Fibroblast of skin of right quadriceps (primary cell): ENCODE measurements at places on chromosomes 3 and 15.
A peak's percentile ranks its signal among the peaks of the same experiment; 100 is the strongest.

DNA sequence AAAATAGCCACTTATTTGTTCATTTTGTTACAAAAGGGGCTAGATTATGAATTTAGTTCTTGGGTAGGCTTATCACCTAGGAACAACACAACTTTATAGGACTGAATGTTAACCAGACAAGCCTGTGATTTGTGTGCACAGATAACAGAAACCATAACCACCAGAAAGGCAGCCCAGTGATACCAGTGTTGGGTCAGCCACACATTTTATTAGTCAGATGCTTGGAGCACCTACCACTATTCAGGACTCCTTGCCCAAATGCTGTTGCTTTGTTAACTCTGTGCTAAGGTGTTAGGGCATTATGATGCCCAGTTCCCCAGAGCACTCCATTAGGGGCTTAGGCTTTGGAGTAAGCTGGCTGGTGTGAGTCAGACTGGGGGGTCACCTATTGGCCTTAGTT is 22.5 kb downstream of the PLCL2 start:
- no peak for DNase-seq

DNA sequence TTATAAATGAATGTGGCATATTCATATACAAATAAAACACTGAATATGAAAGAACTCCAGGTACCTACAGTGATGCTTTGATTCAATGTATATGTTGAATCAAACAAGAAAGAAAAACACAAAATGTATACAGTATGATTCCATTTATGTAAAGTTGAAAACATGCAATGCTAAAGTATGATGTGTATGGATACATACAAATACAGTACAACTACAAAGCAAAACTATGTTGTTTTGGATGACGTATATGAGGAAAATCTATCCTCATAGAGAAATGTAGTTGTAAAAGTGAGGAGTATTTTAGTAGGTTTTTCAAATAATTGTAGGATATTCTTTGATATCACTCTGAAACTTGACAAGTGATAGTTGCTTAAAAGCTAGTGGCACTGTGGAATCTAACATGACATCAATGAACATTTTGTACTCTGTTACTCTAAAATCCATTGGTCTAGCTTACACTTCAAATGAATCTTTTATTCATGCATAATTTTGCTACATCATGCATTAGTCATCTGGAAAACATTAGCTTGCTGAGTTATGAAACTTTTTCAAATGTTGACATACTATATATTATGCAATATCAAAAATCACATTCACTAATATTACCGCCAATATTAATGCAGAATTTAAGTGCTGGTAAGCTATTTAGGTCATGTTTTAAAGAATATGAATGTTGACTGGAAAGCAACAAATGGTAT is 278.1 kb upstream of the CHRNA7 start:
- DNase-seq = peak; percentile 4

GRCh38 chr15:67403428-67404154 is 117.3 kb upstream of the C15orf61 start:
- DNase-seq = no peak

GRCh38 chr15:70240820-70241430 is 143.2 kb upstream of the TLE3 start:
- DNase-seq = no peak

GRCh38 chr15:68582864-68583263 is 4.1 kb downstream of the CORO2B start:
- no peak for DNase-seq

GRCh38 chr15:68205954-68206539 is 915 bp upstream of the CALML4 start:
- DNase-seq = no peak

DNA sequence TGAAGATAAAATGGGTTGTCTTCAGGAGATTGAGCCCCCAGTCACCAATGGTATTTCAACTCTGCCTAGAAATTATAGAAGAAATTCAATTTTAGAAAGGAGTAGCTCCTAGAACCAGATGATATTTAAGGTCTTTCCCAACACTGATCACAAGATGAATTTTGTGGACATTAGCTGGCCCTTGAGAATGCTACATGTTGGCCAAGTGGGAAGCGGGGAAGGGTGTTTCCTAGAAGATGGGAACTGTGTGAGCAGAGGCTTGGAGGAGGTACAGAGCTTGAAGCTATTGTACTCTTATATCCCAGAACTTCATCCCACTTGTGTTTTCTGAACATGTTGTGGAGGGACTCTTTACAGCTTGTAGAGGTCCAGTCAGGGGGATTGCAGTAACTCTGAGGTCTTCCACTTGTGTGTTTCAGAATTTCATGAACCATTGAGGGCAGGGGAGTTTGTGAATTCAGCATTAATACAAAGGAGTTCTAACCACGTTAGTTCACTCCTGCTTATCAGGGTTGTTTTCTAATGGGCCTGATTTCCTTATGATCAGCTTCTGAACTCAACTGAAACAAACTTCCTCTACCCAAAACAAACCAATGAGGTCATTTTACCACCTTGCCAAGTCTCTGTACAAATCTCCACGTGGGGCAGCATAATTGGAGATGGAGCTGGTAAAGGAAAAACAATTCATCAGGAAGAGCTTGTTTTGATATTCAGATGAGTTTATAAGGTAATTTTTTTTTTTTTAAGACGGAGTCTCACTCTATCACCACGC is 152.6 kb upstream of the TPM1 start:
- no peak for DNase-seq

GRCh38 chr3:147661916-147662315 is 252.8 kb downstream of the ZIC1 start:
- no peak for DNase-seq

- no peak for DNase-seq
Measured at GRCh38 chr15:86515625-86516024, 436.0 kb downstream of the AGBL1 start.

GRCh38 chr3:104961851-104962250 is 404.9 kb upstream of the ALCAM start:
- DNase-seq = peak; percentile 16

GRCh38 chr3:143412084-143412483 is 292.5 kb downstream of the CHST2 start:
- DNase-seq = no peak

- peak; percentile 4 for DNase-seq
Measured at GRCh38 chr3:101646726-101647125, 30.2 kb downstream of the ZBTB11 start.

- no peak for DNase-seq
Measured at GRCh38 chr15:93708724-93709445, 522.5 kb upstream of the MCTP2 start.

- no peak for DNase-seq
Measured at GRCh38 chr3:138376663-138377062, 28.3 kb downstream of the MRAS start.

- DNase-seq = no peak
Measured at GRCh38 chr3:167396075-167396474, 16.0 kb upstream of the ZBBX start.

DNA sequence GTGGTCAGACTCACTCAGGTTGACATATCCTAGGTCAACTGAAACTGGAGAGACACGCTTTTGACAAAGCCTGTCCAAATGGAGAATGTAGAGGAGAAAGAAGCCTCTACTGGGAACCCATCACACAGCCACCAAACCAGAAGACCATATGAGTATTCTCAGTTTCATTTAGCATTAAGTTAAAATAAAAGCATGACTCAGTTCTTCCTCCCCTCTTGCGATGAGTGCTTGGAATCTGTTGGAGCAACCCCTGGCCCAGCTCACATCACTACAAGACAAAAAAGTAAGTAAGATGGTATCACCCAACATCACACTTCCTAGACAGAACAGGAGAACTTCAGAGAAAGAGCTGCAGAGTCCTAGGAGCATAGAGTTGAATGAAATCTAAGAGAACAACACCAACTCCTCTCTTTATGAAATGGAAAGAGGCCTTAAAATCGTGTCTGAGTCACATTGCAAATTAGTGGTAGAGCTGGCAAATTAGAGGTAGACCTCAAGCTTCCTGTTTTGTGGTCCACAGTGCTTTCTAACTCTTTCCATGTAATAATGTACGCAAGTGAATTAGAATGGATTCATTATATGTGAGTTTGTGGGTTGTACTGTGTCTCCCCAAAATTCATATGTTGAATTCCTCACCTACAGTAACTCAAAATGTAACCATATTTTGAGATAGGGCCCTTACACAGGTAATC is 51.2 kb downstream of the FGF12 start:
- DNase-seq = no peak

DNA sequence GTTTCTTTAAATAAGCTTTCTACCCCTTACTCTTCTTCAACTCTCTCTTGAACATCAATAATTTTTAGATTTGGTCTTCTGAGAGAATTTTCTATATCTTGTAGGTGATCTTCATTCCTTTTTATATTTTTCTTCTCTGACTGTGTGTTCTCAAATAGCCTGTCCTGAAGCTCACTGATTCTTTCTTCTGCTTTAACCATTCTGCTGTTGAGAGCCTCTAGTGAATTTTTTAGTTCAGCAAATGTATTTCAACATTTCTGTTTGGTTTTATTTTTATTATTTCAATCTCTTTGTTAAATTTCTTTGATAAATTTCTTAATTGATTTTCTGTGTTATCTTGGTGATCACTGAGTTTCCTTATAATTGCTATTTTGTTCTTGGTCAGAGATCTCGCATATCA is 19.6 kb downstream of the IQCH start:
- DNase-seq = no peak

DNA sequence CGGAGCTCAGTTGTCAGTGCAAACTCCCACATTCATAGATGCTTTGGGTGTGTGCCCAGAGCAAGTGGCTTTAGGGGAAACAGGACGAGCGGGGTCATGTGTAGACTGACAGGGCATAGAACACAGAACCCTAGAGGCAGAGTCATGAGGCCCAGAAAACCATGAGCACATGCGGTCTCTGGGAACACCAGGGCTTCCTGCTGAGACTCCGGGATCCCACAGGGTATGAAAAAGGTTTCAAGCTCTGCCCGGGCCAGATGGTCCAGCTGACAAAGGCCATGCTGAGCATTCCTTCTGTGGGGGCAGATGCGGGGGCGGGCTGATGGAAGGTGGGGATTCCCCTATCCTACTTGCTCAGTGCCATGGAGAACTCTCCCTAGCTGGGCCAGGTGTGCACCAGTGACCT is 44.8 kb downstream of the ROPN1B start:
- no peak for DNase-seq

DNA sequence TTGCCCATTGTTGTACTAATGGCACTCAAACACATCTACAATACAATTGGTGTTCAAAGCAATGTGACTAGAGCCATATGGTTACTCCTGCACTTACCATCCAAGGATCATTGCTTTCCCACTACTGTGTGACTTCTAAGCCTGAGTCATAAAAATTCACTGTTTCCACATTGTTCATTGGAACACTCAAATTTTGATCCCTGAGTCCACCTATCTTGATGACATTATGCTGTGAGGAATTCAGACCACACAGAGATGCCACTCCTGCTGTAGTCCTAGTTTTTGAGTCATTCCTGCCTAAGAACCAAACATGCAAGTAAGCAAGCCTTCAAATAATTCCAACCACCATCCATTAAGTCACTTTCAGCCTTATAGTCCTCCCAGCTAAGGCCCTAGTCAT is 176.2 kb downstream of the EFHB start:
- peak; percentile 1 for DNase-seq

- DNase-seq = no peak
Measured at GRCh38 chr3:18264361-18264760, 160.8 kb downstream of the SATB1 start.

GRCh38 chr3:49238274-49239127 is 38.5 kb downstream of the C3orf62 start:
- no peak for DNase-seq

DNA sequence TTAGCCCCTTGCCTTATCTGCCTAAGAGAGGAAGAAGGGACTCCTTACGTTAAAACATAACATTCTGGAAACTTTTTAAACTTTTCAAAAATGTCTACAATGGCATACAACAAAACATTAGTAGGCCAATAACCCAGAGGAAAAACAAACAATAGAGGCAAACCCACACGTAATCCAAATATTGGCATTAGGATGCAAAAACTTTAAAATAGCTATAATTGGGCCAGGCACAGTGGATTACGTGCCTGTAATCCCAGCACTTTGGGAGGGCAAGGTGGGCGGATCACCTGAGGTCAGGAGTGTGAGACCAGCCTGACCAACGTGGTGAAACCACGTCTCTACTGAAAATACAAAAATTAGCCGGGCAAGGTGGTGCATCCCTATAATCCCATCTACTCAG is 134.9 kb downstream of the AQP9 start:
- no peak for DNase-seq

DNA sequence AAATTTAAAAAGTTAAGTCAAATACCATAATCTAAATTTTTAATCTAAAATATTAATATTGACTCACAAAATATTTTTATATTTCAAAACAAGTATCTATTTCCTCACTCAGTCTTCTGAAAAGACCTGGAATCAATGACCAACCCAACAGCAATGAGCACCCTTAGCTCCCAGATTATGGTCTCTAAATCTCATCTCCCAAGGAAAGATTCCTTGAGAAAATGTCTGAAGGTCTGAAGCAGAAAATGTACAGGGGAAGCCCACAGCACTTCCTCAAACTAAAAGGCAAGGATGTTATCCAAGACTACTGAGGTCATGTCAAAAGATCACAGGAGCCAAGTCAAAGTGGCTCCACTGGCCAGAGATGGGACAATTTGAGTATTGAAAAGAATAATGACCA is 51.0 kb upstream of the SLCO2A1 start:
- no peak for DNase-seq

- no peak for DNase-seq
Measured at GRCh38 chr3:102796804-102797203, 362.0 kb downstream of the ZPLD1 start.

DNA sequence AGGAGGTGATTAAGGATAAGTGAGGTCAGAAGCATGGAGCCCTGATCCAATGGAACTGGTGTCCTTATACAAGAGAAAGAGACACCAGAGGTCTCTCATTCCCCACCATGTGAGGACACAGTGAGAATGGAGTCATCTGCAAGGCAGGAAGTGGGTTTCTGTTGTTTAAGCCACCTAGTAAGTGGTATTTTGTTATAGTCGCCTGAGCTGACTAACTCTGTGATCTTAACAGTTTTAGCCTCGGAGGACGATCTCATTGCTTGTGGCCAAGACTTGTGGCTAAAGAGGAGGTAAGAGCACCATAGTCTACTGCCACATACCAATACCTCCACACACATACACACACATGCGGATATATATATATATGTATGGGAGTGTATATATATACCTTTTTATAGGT is 73.8 kb downstream of the MCTP2 start:
- DNase-seq = peak; percentile 37

DNA sequence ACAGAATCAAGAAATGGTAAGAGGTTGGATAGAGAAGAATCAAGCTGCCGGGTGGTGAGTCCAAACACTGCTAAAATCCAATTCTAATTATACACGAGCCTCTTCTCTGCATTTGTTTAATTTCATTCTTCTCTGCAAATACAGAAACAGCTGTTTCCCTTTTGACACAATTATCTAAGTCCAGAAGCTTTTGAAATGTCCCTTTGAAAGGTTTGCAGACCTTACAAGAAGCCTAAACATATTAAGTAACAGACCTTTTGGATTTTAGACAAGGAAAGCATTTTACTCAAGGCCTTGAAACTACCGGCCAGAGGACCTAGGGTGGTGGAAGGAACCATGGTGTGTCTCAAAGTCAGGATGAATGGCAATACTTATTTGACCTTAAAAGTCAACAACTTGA is 403.8 kb upstream of the ADAMTS9 start:
- DNase-seq = no peak

GRCh38 chr3:67484085-67484484 is 170.3 kb downstream of the SUCLG2 start:
- no peak for DNase-seq

- DNase-seq = no peak
Measured at GRCh38 chr15:32106401-32107381, 76.4 kb downstream of the CHRNA7 start.

- peak; percentile 31 for DNase-seq
Measured at GRCh38 chr3:81592101-81592500, 169.3 kb downstream of the GBE1 start.

GRCh38 chr3:11523572-11524101 is 120.1 kb downstream of the VGLL4 start:
- DNase-seq = peak; percentile 56

GRCh38 chr3:29382409-29382808 is 101.5 kb downstream of the RBMS3 start:
- DNase-seq = peak; percentile 74
